ENCODE measurements at places on chromosomes 6 and 20.

DNA sequence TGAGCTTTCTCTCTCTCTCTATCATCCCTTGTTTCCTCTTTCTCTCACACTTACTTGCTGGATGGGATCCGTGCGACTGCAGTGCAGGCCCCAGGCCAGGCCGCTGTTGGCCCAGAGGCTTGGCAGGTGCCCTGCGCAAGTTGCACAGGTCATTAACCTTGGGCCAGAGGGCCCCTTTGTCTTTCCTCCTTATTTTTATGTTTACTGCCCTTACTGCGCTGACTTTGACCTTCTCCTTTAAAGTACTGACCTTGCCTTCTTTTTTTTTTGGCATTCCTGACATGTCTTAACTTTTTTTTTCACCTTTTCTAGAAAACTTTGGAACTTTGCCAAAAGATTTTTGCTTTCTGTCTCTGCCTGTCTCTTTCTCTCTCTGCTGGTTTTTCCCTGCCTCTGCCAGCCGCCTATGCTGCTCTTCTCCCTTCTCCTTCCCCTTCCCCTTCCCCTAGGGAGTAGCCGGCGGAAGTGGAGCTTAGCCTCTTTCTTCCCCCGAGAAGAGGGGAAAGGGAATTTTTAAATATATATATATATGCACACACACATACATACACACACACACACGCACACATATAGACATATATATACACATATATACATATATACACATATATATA lies 59.6 kb upstream of the CDH4 start:
- no peak for DNase-seq

- peak; percentile 64 for DNase-seq
Measured at GRCh38 chr6:111642463-111643158, 36.9 kb upstream of the TRAF3IP2 start.

DNA sequence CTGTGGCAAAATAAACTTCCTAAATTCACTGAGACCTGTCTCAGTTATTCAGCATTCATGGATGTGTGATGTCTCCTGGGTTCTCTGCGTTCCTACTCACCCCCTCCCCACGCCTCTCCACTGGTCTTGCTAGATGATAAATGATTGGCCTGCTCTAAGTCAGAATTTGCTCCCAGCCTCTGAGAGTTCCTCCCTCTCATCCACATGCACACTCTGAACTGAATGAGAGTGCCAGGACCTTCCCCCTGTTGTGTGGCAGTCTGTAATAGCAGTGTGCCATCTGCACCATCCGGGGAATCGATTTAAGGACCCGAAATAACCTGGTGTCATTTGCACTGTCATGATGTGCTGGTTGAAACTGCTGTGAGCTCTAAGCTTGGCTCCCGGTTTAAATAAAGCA lies 135.8 kb upstream of the AFDN start:
- DNase-seq, result peak; percentile 10

DNA sequence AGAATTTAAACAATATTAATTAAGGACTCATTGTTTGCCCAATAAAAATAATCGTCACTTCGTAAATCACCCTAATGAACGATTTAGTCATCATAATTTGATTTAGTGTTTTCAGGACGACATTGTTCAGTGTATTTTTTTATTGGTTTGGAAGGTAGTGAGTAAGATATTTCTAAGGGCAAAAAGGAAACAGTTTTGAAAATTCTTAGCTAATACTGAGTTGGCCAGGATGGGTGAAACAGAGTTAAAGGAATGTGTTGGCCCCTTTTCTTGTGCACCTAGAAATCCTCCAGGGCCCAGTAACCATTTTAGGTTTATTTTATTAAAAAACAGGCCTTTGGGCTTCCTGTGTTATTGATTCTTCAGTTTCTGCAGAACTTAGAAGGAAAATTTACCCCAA lies 25.3 kb downstream of the ANKS1A start:
- no peak for DNase-seq

GRCh38 chr6:45479834-45480751 lies 102.4 kb upstream of the SUPT3H start:
- no peak for DNase-seq
